ENCODE measurements at places on chromosomes 6 and 20. TPM values are rescaled to one million over a fixed set of nuclear protein-coding genes. Genes with fewer than 3 reads are reported as not detected.

The PNPLA1 gene
- 0.03 TPM for total RNA-seq

The NMBR gene
- total RNA-seq, result 0.07 TPM

The MAP3K7 gene
- total RNA-seq, result 33.8 TPM

The RIPOR3 gene
- 0.33 TPM for total RNA-seq

The TRAPPC3L gene
- not detected for total RNA-seq

The KCNK5 gene
- 0.03 TPM for total RNA-seq

The OVOL2 gene
- not detected for total RNA-seq

The SLC52A3 gene
- not detected for total RNA-seq

The LZTS3 gene
- total RNA-seq, result 7.5 TPM

The DSP gene
- total RNA-seq, result 11.4 TPM

The PRND gene
- total RNA-seq, result not detected

The CCN2 gene
- total RNA-seq, result 658 TPM

The MEP1A gene
- total RNA-seq, result not detected

The ARID1B gene
- 61.4 TPM for total RNA-seq

The OR14J1 gene
- not detected for total RNA-seq

The PHF3 gene
- 61.8 TPM for total RNA-seq

The RHAG gene
- total RNA-seq, result not detected

The HLA-DRB5 gene
- not detected for total RNA-seq

The HLA-DOB gene
- total RNA-seq, result 0.10 TPM

The SLC44A4 gene
- not detected for total RNA-seq

The TDRD6 gene
- total RNA-seq, result 0.13 TPM

The PDYN gene
- not detected for total RNA-seq

The ZNF165 gene
- total RNA-seq, result 0.13 TPM

The OR5V1 gene
- not detected for total RNA-seq

The COL12A1 gene
- total RNA-seq, result 724 TPM

The C6orf141 gene
- not detected for total RNA-seq

The LY6G6D gene
- total RNA-seq, result not detected

The ANKRD66 gene
- not detected for total RNA-seq

The PARD6B gene
- 0.20 TPM for total RNA-seq

The FUT9 gene
- not detected for total RNA-seq

The PRPH2 gene
- total RNA-seq, result 0.91 TPM

The CST9 gene
- not detected for total RNA-seq

The SEMG1 gene
- total RNA-seq, result not detected

The PAX1 gene
- not detected for total RNA-seq

The ZNF292 gene
- 31.1 TPM for total RNA-seq

The FKBP1C gene
- total RNA-seq, result 2.9 TPM

The TAF8 gene
- 10.4 TPM for total RNA-seq

The DNAH8 gene
- total RNA-seq, result not detected

The SLC22A16 gene
- not detected for total RNA-seq

The TMEM63B gene
- 36.9 TPM for total RNA-seq

The OR2J3 gene
- not detected for total RNA-seq

The PLCB4 gene
- total RNA-seq, result 6.9 TPM

The MCM3 gene
- 24.3 TPM for total RNA-seq

The ORC3 gene
- 23.1 TPM for total RNA-seq

The UBE3D gene
- total RNA-seq, result 4.6 TPM

The SYTL3 gene
- 2.0 TPM for total RNA-seq

The PGC gene
- not detected for total RNA-seq

The HIVEP2 gene
- total RNA-seq, result 30.9 TPM

The HCRTR2 gene
- not detected for total RNA-seq

The EYA4 gene
- 0.65 TPM for total RNA-seq

The RIMS1 gene
- total RNA-seq, result 2.3 TPM

The OPN5 gene
- not detected for total RNA-seq

The LAMA2 gene
- 85.8 TPM for total RNA-seq

The TMEM151B gene
- total RNA-seq, result not detected
